ENCODE measurements at places on chromosomes 2 and 18.
A peak's percentile ranks its signal among the peaks of the same experiment; 100 is the strongest.

DNA sequence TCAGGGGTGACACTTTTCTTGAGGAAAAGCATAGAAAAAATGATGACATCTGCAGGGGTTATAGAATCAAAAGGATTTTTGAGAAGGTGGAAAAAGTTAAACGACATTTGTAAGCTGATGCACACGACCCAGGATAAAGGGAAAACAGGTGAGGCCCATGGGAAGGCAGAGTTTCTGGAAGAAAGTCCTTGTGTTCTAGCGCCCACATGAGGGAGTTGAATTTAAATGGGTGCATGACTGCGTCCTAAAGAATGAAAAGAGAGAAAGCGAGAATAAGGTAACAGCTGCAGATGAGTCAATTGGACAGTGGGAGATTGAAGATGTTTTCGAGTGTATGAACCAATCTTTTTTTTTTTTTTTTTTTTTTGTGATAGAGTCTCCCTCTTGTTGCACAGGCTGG is 158.1 kb downstream of the GALR1 start:
- no peak for DNase-seq

DNA sequence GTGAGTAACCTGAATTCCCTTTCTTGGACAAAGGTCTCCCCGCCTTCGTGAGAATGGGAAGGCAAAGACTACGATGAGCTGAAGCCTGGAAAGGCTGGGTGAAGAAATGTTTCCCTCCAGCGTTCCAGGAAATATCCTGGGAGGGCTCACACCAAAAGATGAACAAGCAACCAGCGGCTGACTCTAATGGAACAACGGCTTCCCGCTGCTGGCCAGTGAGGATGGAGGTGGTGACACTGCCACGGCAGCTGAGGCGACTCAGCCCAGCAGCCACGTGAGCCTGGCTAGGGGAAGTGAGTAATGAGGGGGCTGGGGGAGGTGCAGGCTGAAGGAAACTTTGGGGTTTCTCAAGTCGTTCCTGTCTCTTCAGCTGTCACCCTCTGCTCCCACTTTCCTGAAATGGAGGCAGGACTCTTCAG is 105.0 kb upstream of the SMAD7 start:
- no peak for DNase-seq

GRCh38 chr2:86439879-86440630 is 1.1 kb upstream of the KDM3A start:
- no peak for DNase-seq

- no peak for DNase-seq
Observed at GRCh38 chr2:14565666-14566065, 66.9 kb upstream of the LRATD1 start.

- DNase-seq, result no peak
Observed at GRCh38 chr2:32849456-32850194, 97.1 kb upstream of the LTBP1 start.

DNA sequence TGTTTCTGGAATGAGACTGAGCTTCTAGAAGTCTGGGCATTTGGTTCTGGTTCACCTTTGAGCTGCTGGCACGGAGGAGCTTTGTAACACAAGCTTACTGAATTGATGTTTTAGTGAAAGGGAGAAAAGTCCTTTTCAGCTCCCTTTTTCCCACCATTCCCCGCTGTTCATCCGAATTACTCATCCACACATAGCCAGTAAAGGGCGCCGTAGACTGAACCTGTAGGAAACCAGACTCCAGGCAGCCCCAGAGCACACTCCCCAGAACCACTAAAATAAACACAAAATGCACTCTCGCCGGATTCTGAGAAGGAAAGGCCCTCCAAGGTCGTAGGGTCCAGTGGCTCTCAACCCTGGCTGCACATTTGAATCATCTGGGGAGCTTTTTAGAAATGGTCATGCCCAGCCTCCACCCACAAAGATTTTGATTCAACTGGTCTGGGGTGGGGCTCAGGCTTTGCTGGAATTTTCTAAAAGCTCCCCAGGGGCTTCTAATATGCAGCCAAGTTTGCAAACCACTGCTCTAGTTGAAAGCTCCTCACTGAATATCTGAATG is 29.6 kb downstream of the TCF7L1 start:
- no peak for DNase-seq

DNA sequence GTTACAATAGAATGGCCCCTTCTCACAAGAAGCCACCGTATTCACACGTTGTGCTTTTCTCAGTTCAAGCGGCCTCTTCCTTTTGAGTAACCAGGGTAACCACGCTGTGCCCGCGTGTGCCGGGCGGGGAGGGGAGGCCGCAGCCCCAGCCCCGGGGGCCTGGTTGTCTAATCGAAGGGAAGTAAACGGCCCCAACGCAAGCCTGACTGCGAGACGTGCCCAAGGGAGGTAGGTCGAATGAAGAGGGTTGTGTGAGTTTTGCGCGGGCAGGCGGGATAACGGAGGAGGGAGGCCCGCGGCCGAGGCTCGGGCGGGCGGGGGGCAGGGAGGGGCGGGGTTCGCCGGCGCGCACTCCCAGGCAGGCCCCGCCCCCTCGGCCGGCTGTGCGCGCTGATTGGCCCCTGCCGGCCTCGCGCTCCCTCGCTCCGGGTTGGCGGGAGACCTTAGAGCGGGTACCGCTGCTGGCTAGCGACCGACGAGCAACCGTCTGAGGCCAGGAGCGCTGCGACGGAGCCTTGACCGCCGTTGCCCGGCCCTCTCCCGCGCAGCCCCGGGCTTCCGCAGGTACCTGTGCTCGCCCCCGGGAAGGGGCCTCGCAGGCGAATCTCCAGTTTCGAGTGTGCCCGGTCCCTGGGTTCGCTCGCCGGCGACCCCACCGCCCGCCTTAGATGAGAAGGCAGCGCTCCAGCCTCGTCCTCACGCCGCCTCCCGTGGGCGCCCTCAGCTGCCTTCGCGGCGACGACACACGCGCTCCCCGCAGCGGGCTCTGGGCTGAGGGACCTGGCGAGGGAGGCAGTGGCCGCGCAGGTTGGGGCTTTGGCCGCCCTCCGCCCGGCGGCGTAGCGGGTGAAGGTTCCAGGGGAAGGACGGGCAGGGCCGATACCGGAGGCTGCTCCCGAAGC is at the start of gene SPDYA:
TSS of gene SPDYA (plus strand) at position 451 of the 902 bp plus-strand sequence. CDS start 5,181 bp downstream, outside the sequence.
- peak; percentile 66 for DNase-seq

DNA sequence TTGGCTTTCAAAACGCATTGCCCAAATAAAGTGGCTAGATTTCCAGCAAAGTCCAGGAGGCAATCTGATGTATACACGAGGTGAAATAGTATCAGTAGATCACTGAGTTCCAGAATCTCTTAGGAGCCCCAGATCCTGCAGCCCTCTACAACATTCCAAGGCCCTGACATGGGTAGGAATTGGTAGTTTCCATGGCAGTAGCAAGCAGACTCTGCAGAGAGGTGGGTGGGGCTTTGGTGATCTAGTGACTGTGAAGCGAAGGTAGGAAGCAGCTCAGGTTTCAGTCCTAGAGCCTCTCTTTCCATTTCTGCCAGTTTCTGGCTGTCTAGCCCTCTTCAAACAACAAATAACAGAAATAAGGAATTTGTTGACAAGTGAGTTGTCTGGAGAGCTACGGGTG is 13.8 kb upstream of the SGPP2 start:
- no peak for DNase-seq

- DNase-seq, result no peak
Observed at GRCh38 chr2:151627353-151627752, 106.9 kb downstream of the NEB start.

GRCh38 chr18:2240311-2240705 is 331.0 kb downstream of the METTL4 start:
- no peak for DNase-seq

DNA sequence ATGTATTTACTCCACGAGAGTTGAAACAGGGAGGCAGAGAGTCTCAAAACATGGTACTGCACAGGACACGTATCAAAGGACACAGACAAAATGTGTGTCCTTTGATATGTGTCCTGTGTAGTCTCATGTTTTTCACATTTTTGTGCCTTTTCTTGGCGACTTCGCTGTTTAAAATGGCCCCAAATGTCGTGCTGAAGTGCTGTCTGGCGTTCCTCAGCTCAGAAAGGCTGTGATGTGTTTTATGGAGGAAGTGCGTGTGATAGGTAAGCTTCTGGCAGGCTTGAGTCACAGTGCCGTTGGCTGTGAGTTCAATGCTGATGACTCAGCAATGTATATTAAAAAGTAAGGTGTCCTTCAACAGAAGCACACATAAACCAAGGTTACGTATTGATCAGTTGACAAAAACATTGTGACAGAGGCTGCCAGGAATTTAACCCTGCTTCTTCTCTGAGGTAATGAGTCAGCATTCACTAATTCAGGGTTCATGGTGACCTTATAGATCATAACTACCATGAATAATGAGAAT is 78.2 kb downstream of the DYSF start:
- no peak for DNase-seq

DNA sequence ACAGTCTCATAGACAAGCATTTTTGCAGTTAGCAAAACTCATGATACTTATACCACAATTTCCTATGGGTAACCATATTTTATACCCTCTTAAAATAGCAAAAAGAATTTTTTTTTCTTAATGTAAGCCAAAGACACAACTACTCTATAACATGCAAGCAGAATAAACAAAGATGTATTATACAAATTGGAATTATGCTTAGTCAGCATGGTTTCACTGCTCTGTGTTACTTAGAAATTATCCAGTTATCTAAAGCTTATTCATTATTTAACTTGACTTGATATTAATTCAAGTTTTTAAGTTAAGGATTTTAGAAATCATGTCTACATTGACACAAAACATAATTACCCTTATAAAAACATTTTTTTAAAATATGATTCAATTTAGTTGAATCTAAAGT is 449.8 kb upstream of the CDH2 start:
- no peak for DNase-seq

DNA sequence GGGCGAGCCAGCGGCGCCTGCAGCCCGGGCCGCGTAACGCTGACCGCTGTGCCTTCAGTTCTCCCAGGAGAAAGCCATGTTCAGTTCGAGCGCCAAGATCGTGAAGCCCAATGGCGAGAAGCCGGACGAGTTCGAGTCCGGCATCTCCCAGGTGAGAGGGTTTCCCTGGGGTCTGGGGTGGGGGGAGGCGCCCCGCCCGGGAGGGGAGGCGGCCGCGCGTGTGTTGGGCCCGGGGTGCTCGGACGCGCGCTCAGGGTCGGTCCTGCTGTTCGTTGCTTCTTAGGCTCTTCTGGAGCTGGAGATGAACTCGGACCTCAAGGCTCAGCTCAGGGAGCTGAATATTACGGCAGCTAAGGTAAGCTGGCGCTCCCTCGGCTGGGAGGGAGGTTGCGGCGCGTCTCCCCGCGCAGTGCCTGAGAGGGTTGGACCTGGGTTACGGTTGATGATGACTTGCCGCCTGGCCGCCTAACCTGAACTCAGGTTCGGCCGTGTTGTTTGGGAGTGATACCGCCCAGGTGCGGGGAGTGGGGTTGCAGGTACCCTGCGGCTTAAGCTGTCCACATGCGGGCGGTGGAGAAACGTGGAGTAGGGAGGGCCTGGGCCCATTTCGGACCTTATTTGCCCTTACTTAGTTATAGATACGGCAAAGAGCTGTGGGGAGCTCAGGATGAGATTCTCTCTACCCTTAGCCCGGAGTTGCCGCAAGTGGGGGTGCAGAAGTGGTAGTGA is 638 bp downstream of the RPS7 start:
- peak; percentile 10 for DNase-seq

GRCh38 chr2:156332534-156333273 is at the start of gene NR4A2:
Gene NR4A2 (minus strand): TSS chr2:156332721. CDS start chr2:156330186, 2,535 bp downstream.
- DNase-seq, result peak; percentile 93

DNA sequence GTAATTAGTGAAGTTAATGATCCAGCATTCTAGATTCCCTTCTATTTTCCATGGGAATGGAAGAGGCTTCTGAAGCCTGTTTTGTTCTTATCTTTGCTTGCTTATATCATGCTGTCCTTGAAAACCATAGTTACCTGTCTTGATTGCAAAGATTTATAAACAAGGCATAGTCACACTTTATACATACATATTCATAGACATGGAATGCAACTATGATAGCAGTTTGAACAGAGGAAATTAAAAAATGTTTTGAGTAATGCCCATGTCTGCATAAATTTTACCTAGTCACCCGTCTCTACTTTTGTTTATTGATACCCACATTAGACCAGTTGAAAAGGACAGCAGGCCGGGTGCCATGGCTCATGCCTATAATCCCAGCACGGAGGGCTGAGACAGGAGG is 289.0 kb downstream of the PTPRM start:
- DNase-seq, result no peak

GRCh38 chr2:147288131-147288530 is 556.7 kb upstream of the ACVR2A start:
- no peak for DNase-seq

GRCh38 chr2:111535404-111535803 is 348.6 kb downstream of the ANAPC1 start:
- no peak for DNase-seq

DNA sequence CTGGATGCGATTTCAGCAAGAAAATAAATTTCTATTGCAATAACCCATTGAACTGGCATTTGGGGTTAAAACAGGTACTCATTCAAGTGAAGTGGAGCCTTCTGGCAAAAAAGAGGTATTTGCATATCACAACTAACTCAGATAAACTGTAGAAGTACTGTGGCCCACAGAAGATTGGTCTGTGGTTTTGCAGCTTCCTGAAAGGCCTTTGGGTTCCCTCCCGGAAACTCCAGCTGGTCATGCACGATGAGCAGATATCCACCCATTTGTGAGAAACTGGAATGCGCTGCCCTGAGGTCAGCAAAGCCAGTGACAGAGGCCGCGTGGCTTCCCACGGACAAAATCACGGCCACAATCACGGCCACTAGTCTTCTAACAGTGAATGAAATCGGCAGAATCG is 106.3 kb downstream of the EPHA4 start:
- no peak for DNase-seq
